Spleen (tissue), 13 donors: ENCODE measurements at places on chromosomes 7 and 10. TPM values are rescaled to one million over a fixed set of nuclear protein-coding genes. Genes with fewer than 3 reads are reported as not detected.

TRPV5 gene
- not detected for total RNA-seq

MPP7 gene
- 7.5 TPM for total RNA-seq

AKR1C3 gene
- 2.3 TPM for total RNA-seq

ST8SIA6 gene
- total RNA-seq = 1.1 TPM

RGS10 gene
- total RNA-seq = 29.1 TPM

PPP1R3C gene
- total RNA-seq = 8.8 TPM

GPR146 gene
- 18.4 TPM for total RNA-seq

- no peaks in the 10 kb centered on the region for H3K27me3 ChIP-seq
- H3K4me3 ChIP-seq = no peak overlapping the region
- peaks cover 7% of the 10 kb centered on the region for H3K36me3 ChIP-seq
- H3K27ac ChIP-seq = no peak overlapping the region
- peak; percentile 71 for DNase-seq
- no peaks in the 10 kb centered on the region for H3K4me1 ChIP-seq
These were observed 10.6 kb downstream of the AP5Z1 start for GRCh38 chr7:4786015-4786414.

- no peaks in the 10 kb centered on the region for H3K36me3 ChIP-seq
- H3K27ac ChIP-seq = no peak overlapping the region
- H3K4me1 ChIP-seq = no peaks in the 10 kb centered on the region
- no peak overlapping the region for H3K4me3 ChIP-seq
These were observed 530.6 kb downstream of the ANKRD7 start for GRCh38 chr7:118755067-118755625.

DNA sequence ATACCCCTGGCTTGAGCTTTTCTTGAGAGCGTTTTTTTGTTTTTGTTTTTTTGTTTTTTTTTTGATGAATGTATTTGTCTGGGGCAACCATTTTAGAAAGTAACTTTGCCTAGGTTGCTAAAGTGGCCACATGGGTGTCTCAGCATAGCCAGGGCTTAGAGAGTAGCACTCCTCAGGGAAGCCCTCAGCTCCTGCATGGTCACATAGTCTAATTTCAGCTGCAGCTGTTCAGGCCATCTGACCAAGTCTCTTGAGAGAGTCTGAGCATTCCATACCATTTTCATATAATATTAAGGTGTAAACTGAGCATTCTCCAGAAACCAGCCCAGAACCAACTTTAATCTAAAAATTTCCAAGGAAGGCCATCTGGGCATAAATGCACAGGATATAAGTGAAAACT, 186.4 kb downstream of the NPSR1 start:
- no peaks in the 10 kb centered on the region for H3K36me3 ChIP-seq
- H3K4me1 ChIP-seq = no peaks in the 10 kb centered on the region
- H3K27ac ChIP-seq = no peak overlapping the region
- no peak for DNase-seq
- no peak overlapping the region for H3K4me3 ChIP-seq
- H3K27me3 ChIP-seq = no peaks in the 10 kb centered on the region

GRCh38 chr10:112282086-112282485, 1.1 kb upstream of the TECTB start:
- DNase-seq = no peak
- no peaks in the 10 kb centered on the region for H3K27me3 ChIP-seq
- H3K4me1 ChIP-seq = no peaks in the 10 kb centered on the region
- H3K27ac ChIP-seq = no peak overlapping the region
